Activated CD8-positive, alpha-beta T cell treated with anti-CD3 and anti-CD28 coated beads, Interleukin-2, amount 10 ng/mL, durations not matched to agents 7 days and 5 days (primary cell): ENCODE measurements at places on chromosomes 7 and 10. TPM values are rescaled to one million over a fixed set of nuclear protein-coding genes. Genes with fewer than 3 reads are reported as not detected.

DNA sequence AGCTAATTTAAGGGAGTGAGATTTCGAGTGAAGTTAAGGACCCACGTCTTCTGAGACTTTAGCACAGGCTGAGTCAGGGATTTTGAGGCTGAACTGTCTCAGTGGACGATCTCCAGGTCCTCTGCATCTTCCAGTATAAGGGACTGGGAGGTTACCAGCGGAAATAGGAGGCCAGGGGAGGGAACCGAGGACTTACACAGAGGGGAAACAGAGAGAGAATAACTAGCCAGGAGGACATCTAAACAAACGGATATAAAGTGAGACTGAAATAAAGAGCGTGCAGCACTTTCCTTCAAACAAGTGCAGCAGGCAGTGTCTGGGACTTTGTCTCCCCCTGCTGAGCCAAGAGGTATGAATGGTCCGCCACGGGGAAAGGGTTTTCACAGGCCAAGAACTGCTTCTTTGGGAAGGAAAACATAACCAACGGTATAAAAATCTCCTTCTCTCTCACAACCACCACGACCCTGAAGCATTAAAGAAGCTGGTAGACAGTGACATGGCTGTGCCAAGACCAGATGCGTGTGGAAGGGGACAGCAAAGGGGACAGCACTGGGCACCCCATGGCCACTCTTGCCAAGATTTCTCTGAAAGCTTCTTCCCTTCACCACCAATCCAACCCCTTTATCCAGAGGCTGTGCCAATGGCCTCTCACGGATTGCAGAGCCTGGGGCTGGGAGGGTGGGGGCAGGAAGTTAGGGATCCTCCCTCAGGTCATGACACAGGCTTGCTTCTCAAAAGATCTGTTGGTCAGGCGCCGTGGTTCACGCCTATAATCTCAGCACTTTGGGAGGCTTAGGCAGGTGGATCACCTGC lies 72.0 kb downstream of the SLC37A3 start:
- H3K4me3 ChIP-seq = no peak overlapping the region
- H3K27me3 ChIP-seq = no peaks in the 10 kb centered on the region
- H3K27ac ChIP-seq = peak overlapping the region; percentile 17
- DNase-seq = peak; percentile 68
- no peaks in the 10 kb centered on the region for H3K36me3 ChIP-seq

DNA sequence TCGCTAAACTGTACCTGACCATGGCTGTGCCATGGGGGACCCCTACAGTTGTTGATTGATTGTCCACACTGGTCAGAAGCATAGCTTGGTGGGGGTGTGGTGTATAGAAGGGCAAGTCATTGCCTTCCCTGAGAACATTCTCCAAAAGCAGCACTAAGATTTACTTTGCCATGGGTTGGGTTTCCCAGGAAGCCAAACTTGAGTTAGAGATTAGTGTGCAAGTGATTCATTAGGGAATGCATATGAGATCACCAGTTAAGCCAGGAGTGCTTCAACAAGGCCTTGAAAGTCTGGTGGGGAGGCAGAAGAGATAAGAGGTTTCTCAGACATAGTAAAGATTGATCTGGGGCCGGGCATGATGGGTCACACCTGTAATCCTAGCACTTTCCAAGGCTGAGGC lies 21.4 kb upstream of the TPST1 start:
- no peak for DNase-seq
- H3K4me3 ChIP-seq = no peak overlapping the region
- no peak overlapping the region for H3K27ac ChIP-seq
- no peaks in the 10 kb centered on the region for H3K27me3 ChIP-seq
- H3K36me3 ChIP-seq = no peaks in the 10 kb centered on the region

DNA sequence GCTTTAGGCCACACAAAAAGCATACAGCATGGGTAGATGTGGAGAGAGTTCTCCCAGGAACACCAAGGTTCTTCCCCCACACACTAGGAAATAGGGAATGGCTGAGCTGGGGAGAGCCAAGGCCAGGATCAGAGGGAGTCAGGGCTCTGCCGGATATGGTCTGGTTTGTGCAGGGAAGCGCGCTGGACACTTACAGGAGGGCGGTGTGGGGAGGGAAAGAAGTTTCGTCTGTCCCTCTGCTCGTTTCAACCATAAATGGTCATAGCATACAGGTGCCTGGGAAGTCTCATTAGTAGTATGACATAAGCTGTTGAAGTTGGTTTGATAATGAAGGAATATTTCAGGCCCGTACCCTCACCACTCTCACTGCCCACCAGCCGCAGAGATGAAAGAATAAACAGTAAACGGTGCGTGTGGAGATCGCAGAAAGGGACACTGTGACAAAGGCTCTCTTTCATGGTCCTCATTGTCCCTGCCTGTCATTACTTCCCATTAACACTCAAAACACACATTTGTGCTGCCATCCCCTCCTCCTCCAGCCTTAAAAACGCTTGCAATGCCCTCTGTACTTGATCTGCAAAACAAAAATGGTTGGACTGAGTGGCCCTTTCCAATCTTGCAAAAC lies 207.2 kb downstream of the CELF2 start:
- no peak overlapping the region for H3K4me3 ChIP-seq
- H3K27me3 ChIP-seq = no peaks in the 10 kb centered on the region
- peak overlapping the region; percentile 92 for H3K27ac ChIP-seq
- H3K36me3 ChIP-seq = peaks cover 88% of the 10 kb centered on the region
- DNase-seq = no peak
- peaks cover 93% of the 10 kb centered on the region for H3K4me1 ChIP-seq

DNA sequence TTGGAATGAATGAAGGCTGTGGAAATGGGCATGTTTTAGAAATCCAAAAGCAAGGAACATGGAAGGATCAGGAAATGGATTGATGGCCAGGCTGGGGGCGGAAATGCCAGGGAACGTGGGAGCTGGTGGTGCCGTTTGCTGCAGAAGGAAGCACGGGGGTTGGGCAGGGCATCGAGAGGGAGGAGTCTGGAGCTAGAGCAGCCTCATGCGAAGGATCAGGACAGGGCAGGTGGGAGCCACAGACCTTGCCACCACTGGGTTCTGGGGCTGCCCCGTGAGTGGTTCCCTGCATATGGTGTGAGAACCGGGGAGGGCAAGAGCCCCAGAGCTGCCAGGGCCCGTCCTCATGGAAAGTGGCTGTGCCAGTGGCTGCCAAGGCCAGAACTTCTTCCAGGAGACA lies 193.8 kb upstream of the ZNF32 start:
- no peak overlapping the region for H3K4me3 ChIP-seq
- peak; percentile 9 for DNase-seq
- H3K4me1 ChIP-seq = peaks cover 39% of the 10 kb centered on the region
- H3K36me3 ChIP-seq = no peaks in the 10 kb centered on the region
- no peak overlapping the region for H3K27ac ChIP-seq

- no peaks in the 10 kb centered on the region for H3K4me1 ChIP-seq
- peaks cover 2% of the 10 kb centered on the region for H3K27me3 ChIP-seq
- no peak for DNase-seq
- no peaks in the 10 kb centered on the region for H3K36me3 ChIP-seq
- no peak overlapping the region for H3K27ac ChIP-seq
Observed at GRCh38 chr7:93935102-93935501, 13.6 kb downstream of the GNG11 start.

DNA sequence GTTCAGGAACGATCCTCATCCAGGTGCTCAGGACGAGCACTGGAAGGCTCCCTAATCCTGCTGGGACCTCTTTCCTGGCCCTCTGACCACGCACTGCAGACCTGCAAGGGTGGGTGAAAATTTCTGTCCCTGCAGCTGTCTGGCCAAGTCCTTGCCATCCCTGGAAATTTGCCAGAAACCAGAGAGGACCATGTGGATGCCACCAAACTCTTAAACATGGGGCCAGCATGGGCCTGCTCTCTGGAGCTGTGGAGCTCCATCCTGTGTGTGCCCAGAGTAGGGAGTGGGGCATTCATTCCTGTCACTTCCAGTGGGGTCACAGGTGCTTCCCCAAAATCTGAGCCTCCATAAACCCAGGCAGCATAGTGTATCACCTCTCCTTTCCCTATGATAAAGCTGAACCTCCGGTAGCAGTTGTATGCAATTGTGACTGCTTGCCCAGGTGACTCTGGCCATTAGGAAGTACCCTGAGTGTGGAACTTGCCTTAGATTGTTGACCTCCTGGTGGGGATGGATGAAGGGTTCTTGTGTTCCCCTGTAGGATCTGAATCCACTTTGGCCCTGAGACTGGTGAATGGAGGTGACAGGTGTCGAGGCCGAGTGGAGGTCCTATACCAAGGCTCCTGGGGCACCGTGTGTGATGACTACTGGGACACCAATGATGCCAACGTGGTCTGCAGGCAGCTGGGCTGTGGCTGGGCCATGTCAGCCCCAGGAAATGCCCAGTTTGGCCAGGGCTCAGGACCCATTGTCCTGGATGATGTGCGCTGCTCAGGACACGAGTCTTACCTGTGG lies 57.1 kb downstream of the DMBT1 start:
- no peak overlapping the region for H3K27ac ChIP-seq
- no peaks in the 10 kb centered on the region for H3K36me3 ChIP-seq
- no peak overlapping the region for H3K4me3 ChIP-seq
- no peak for DNase-seq
- no peaks in the 10 kb centered on the region for H3K27me3 ChIP-seq

- no peak overlapping the region for H3K4me3 ChIP-seq
- no peak for DNase-seq
- no peak overlapping the region for H3K27ac ChIP-seq
- peaks cover 41% of the 10 kb centered on the region for H3K4me1 ChIP-seq
- peaks cover 2% of the 10 kb centered on the region for H3K36me3 ChIP-seq
Observed at GRCh38 chr7:100185726-100186125, 8.0 kb downstream of the STAG3 start.

The INMT gene
- total RNA-seq = not detected

The NOS3 gene
- 12.2 TPM for total RNA-seq

The PRR15 gene
- total RNA-seq = not detected

The CALHM3 gene
- total RNA-seq = 0.63 TPM
